ENCODE measurements at places on chromosomes 4 and X. TPM values are rescaled to one million over a fixed set of nuclear protein-coding genes. Genes with fewer than 3 reads are reported as not detected.

CCNA2 gene
- total RNA-seq, result 69.6 TPM

GRCh38 chr4:186304216-186304615 is 38.2 kb downstream of the F11 start:
- no peak for DNase-seq

DNA sequence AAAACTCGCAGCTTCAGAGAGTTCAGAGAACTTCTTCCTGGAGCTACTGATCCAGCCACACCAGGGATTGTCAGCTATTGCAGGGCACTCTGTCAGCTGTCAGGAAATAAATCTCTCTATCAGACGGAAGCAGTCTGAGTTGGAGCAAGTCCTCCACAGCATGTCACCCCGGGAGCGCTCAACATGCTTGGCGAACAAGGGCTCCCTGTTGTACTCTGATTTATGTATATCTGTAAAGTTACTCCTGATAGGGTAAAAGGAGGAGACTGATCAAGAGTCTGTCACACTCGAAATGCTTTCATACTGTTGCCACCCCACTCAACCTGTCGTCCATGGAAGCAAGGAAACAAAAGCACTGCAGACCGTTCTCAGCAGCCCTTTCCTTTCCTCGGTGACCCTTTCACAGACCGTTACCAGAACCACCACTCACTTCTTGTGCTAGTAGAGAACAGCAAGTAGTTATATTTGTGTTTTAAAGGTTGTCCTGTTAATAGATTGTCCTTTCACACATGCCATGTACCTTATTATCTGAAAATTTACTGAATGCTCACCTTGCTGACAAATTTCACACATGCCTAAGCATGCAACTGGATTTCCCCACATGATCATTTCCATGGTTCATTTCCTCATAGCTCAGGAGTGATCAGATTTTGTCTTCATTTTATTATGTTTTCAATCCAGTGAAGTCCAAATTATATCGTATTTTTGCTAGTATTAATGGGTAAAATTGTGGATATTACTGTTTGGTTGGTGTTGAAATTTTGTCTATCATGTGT is 2108.9 kb upstream of the TENM3 start:
- no peak for DNase-seq

ARHGAP6 gene
- total RNA-seq, result 1.4 TPM

DNA sequence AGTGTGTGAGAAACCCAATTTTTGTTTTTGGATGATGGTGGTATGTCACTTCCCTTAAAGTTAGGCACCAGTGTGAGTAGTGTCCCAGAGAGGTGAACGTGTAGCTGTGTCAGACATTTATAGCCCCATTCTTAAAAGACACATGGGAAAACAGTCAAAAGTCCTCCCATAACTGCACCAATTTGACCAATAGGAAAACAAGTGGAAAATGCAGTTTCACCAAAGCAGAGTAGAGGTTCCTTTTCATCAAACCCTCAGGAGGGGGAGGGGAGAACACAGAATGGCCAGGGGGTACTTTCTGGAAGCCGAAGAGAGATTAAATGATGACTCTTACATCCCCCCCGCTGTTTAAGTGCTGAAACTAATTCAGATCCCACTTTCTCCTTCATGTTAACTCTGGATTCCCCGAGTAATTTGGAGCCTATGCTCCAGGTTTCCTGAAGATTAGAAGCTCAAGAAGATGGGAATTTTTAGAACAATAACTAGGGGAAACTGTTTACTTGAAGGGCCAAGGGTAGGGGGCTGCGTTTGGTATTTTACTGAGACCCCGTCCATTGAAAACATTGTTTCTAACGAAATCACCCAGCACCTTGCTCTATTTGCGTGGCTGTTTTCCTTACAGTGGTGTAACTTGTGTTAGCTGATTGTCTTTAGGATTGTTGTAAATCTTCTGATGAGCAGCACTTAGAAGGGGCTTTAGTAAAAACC is 2.1 kb upstream of the LEF1 start:
- no peak for DNase-seq

GRCh38 chr4:160202802-160203201 is 1099.9 kb downstream of the RAPGEF2 start:
- DNase-seq, result no peak

DNA sequence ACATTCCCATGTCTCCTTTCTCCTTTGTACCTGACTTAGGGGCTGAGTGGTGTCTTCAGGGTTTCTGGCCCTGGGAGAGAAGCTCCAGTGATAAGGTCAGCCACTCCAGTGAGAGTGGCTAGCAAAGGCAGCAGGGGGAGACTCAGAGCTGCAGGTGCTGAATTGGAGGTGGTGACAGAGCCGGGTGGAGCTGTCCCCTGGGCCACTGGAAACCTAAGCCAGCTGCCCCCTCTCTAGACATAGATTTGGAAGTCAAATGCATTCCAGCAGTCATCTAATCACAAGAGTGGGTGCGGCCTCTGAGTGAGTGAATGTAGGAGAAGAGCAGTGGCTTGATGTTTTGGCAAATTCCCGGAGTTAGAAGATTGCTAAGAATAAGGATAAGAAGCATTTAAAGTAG is 28.5 kb downstream of the TRIM2 start:
- no peak for DNase-seq

DNA sequence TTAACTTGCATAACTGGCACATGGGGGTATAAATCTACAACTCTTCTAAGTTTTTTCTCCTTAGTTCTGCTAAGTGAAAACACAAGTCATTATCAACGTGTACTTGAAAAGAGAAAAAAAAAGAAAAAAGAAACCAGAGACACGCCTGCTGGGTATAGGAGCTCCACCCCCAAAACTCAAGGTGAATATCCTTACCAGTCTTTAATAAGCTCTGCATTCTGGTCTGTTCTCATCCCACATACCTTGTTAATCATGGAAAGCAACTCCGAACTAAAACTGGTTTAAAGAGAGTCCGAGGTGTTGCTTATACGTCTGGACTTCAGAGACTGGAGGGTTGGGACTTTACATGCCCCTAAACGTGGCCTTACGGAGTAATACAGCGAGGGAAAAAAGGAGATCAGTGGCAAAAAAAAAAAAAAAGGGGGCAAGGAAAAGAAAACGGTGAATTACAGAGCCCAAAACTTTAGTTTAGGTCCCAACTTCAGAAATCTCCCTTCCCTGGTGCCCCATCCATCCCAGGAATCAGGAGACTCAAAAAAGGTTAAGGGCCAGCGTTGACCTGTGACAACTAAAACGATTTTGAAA is 1.0 kb downstream of the PGRMC2 start:
- DNase-seq, result no peak

GRCh38 chrX:153696100-153696499 is 8.4 kb downstream of the SLC6A8 start:
- no peak for DNase-seq

NSDHL gene
- 24.2 TPM for total RNA-seq

DNA sequence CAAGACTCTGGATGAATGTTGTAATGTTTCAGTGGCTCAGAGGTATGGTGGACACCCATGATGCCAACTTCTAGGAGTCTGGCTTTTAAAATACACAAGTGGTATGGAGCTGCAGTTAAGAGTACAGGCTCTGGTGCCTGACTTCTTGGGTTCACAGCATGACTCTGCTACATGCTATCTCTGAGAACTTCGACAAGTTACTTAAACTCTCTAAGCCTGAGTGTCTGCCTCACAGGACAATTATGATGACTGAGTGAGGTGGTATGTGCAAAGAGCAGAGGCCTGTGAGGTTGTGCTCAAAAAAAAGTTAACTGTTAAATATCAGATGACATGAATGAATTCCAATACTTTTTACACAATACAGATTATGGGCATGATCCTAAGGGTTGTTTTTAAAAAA is 90.9 kb upstream of the SRD5A3 start:
- DNase-seq, result no peak

NPNT gene
- 66.3 TPM for total RNA-seq

GRCh38 chr4:128162434-128162833 is 101.3 kb downstream of the LARP1B start:
- no peak for DNase-seq

DNA sequence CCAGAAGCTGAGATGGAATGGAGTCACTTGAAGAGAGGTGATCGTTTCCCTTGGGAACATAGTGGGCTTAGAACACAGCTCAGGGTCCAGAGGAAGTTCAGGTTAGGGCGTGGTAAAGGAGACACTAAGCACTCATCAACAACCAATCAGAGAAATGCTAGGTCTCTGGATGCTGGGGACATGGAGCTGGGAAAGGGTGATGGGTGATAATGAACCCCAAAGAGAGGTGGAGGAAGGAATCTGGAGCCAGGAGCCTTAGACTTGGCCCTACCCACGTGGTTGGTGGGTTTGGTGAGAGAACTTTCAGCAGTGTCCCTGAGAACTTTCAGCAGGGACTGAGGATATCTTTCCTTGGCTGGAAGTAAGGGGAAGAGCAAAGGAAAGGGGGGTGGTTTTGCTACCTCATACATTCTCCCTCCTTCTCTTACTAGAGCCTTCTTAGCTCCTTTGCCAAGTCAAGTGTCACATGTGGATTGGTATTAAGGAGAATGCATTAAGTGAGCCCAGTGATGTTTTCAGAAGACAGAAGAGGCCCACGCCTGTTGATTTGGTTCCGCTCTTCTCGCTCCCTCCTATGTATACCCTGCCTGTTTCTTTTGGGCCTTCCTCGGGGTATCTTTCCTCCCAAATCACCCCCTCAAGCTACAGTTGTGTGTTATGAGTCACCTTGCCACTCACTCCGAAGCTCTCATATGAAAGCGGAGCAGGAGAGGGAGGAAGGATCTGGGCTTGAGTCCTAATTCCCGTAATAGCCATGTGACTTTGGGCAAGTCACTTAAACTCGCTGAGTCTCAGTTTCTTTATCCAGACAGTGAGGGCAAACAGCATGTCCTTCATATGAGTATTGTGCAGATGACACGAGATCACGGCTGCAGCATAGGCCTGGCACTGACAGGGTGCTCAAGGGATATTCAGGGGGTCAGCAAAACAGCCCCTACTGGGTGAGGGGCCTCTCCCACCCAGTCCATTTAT is 63.1 kb downstream of the TSC22D3 start:
- no peak for DNase-seq

- DNase-seq, result no peak
Measured at GRCh38 chr4:54545663-54546424, 111.9 kb upstream of the KIT start.

GRCh38 chr4:188005561-188005960 is 10.0 kb downstream of the ZFP42 start:
- DNase-seq, result no peak

ZNF595 gene
- 0.21 TPM for total RNA-seq

SH3BP2 gene
- total RNA-seq, result 51.1 TPM

GRCh38 chr4:73066928-73067327 is 2.6 kb downstream of the COX18 start:
- no peak for DNase-seq

- no peak for DNase-seq
Measured at GRCh38 chrX:1577845-1578244, 13.6 kb upstream of the AKAP17A start.

DCAF8L2 gene
- total RNA-seq, result not detected

- no peak for DNase-seq
Measured at GRCh38 chr4:106473515-106473914, 104.9 kb upstream of the GIMD1 start.

HEPH gene
- 0.35 TPM for total RNA-seq

COL4A6 gene
- total RNA-seq, result 0.10 TPM

GRCh38 chr4:8282134-8282641 is 12.6 kb downstream of the HTRA3 start:
- no peak for DNase-seq

TMEM154 gene
- total RNA-seq, result 42.3 TPM

GRCh38 chr4:69054578-69055200 is 41.6 kb upstream of the UGT2B7 start:
- DNase-seq, result no peak

CLDN34 gene
- total RNA-seq, result not detected

AMELX gene
- total RNA-seq, result not detected
